Activated T-helper 1 cell treated with anti-CD3 and anti-CD28 coated beads, Interleukin-2, amount 50 U/mL, for 16 hours (primary cell): ENCODE measurements at places on chromosomes 3 and 15.

DNA sequence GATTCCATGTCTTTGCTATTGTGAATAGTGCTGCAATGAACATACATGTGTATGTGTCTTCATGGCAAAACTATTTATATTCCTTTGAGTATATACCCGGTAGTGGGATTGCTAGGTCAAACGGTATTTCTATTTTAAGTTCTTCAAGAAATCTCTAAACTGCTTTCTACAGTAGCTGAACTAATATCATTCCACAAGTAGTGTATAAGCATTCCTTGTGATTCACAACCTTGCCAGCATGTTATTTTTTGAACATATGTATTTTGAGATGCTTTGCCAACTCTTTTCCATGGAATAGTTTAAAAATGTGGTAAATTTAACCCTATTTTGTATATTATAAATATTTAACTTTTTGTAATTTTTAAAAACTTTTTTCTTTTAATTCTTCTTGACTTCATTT lies 592.7 kb upstream of the NAALADL2 start:
- no peak for DNase-seq

GRCh38 chr3:107987036-107987939 lies 103.5 kb downstream of the CD47 start:
- no peak for DNase-seq

DNA sequence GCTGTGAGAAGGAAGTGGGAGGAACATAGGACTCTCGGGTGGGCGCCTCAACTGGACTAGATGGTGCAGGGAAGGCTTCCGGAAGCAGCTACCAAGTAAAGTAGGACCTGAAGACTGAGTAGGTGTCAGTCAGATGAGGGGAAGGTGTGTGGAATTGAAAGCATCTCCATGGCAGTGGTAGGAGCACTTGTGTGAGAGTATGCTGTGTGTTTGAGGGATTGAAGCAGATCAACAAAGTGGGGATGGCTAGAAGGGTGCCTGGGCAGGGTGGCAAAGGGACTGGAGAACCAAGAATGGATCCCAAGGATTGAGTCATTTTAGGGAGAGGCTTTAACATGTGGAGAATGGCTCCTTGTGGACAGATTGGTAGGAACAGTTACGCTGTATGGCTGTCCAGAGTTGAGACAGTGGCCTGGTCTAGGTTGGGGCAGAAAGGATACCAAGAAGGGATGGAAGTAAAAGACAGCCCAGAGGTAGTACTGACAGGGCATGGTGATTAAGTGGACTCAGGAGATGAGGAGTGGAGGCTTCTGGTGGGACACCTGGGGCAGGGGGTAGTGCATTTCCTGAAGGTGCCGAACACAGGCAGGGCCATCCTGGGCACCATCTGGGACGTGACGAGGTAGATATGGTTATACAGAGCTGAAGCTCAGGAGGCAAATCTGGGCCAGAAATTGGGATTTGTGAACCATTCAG lies 1.5 kb downstream of the UQCC5 start:
- DNase-seq = no peak

DNA sequence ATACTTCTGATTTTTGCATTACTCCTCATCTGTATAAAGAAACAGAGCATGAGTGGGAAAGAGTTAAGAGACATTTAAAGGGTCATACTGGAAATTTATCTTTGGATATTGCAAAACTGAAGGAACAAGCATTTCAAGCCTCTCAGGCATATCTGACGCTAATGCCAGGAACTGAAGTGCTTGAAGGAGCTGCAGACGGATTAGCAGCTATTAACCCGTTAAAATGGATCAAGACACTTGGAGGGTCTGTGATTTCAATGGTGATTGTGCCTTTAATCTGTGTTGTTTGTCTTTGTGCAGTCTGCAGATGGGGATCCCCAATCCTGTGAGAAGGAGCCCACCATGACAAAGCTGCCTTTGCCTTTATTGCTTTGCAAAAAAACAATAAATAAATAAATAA lies 202.5 kb upstream of the UBE3A start:
- no peak for DNase-seq

GRCh38 chr3:52292247-52293065 lies 4.8 kb downstream of the GLYCTK start:
- DNase-seq = no peak

DNA sequence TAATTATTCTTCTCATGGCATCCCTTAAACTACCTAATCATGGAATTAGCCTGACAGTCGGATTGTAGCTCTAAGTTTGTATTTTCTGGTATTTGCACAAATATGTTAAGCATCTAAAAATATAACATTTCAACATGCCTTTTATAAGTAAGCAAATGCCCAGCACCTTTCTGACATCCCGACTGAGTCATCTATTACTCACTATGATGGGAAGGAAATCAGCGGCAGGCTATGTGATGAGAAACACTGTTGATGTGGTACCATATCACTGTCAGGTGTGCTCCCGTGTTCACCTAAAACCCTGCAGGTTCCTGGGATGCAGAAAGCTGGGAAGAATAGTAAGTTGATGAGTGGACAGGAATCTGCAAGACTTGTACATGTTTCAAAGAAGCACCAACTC lies 367.8 kb upstream of the IL12A start:
- DNase-seq = no peak

DNA sequence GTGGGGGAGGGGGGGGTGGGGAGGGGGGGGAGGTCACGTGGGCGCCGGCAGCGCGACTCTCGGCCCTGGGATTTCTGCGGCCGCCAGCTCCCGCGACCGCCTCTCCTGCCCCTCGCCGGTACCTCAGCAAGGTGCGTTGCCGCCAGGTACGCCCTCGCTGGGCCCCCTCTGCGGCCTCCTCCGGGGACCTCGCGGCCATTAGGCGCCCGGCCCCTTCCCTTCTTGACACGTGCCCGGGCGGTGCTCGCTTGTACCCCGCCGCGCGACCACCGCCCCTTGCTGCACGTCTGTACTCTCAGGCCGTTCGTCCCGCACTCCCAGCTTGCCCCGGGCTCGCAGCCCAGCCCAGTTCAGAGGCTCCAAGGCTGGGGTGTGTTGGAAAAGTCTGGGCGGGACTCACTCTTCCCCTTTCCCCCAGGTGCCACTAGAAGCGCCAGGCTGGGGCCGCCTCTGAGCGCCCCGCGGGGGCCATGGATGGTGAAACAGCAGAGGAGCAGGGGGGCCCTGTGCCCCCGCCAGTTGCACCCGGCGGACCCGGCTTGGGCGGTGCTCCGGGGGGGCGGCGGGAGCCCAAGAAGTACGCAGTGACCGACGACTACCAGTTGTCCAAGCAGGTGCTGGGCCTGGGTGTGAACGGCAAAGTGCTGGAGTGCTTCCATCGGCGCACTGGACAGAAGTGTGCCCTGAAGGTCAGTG lies at the start of gene MAPKAPK3:
TSS of gene MAPKAPK3 (plus strand) at position 56 of the 696 bp plus-strand sequence. CDS start at position 471, 415 bp downstream.
- DNase-seq = no peak

GRCh38 chr3:134002306-134002705 lies 27.4 kb downstream of the SLCO2A1 start:
- no peak for DNase-seq

GRCh38 chr3:45978006-45978761 lies 17.4 kb downstream of the FYCO1 start:
- DNase-seq = peak; percentile 43

- DNase-seq = no peak
Measured at GRCh38 chr15:39598186-39598850, 17.4 kb downstream of the THBS1 start.

GRCh38 chr3:18810306-18810661 lies 338.0 kb upstream of the KCNH8 start:
- no peak for DNase-seq

DNA sequence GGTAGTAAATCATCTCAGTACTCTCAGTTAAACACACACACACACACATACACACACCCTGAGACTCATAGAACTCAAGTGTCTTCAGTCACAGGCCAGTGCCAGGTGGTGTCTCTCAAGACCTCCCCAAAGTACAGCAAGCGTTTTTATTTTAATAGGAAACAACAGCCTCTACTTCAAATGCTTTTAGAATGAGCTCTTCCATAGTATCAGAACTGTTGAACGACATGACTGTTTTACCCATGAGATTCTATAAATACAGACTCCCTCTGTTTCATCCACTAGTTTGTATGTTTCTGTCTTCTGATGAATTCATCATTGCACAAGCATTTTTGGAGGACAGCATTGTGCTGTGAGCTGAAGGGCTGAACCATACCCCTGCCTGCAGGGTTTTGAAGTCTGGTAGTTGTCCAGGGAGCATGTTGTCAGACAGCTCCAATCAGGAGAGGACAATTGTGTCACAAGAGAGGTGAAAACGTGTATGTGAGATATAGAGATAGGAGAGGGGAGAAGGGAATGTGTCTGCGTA lies 201.0 kb upstream of the BCL6 start:
- DNase-seq = no peak

- no peak for DNase-seq
Measured at GRCh38 chr3:71262364-71263265, 320.9 kb downstream of the FOXP1 start.

- no peak for DNase-seq
Measured at GRCh38 chr15:23565395-23566070, at the start of gene MKRN3. Gene MKRN3, plus strand, starts transcription at chr15:23565674. Its CDS starts 109 bp downstream, at chr15:23565783.

GRCh38 chr3:10804183-10804648 lies 11.8 kb upstream of the SLC6A11 start:
- DNase-seq = no peak

GRCh38 chr15:28185148-28185895 lies 86.2 kb upstream of the OCA2 start:
- DNase-seq = no peak

DNA sequence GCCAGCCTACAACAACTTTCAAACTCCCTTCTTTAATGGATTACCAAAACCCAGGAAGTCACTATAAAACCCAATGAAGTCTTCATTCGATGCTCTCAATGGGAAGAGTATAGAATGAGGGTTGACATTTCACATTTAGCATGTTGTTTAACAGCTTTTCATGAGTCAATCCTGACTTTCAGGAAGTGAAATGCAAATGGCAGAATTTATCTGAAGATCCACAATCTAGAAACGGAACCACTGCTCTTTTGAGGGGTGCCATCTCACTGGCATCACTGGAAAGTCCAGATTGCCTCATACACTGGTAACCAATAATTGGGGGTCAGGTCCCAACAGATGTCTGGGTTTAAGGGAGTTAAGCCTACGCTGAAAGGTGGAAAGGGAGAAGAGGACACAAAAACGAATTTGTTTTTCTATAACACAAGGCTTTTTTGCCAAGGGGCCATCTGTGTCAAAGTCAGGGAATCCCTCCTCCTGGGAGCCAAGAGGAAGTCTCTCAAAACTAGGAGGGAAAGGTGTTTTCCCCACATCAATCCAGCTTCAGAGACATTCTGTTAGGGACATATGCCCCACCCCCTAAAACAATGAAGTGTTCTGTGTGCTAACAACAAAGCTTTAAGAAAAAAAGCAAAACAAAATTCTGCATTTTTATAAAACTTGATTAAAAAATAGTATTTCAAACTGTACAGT lies 12.0 kb upstream of the ATP1B3 start:
- no peak for DNase-seq

DNA sequence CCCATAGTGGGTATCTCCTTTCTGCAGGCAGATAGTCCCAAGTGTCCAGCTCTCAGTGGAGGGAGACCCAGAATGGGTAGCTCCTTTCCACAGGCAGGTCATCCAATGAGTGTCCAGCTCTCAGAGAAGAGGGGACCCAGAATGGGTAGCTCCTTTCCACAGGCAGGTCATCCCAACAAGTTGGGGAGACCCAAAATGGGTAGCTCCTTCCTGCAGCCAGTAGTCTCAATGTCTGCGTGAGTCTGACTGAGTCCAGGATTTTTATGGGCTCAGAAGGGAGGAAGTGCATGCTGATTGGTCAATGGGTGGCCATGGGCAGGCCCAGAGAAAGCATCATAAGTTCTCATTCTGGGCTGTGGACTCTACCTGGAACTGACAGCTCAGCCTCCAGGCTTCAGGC lies 150.7 kb upstream of the P2RY1 start:
- DNase-seq = no peak

- DNase-seq = no peak
Measured at GRCh38 chr3:89360156-89360555, 252.7 kb downstream of the EPHA3 start.

DNA sequence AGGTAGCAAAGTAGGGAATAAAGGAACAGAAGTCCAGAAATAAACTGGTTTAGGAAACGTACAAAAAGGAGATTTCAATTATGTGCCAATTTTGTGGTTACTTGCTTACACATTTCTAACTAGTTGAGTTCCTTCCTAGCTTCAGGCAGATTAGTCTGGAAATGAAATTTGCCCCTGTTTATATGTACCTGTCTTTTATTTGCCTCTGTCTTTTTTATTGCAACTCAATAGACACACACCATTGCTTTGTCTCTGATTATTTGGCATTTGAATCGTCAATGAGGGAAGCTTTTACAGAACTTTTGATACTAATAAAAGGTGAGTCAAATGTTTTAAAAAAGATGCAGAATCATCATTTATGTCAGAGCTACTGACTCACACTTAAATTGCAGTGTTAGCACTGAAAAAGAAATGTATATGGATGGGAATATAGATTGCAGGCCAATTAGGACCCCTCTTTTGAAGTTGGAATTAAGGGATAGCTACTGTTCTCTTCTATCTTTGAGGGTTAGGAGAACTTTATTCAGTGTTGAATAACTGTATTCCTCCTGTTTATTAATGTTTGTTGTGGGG lies 60.5 kb downstream of the TRAK1 start:
- no peak for DNase-seq

DNA sequence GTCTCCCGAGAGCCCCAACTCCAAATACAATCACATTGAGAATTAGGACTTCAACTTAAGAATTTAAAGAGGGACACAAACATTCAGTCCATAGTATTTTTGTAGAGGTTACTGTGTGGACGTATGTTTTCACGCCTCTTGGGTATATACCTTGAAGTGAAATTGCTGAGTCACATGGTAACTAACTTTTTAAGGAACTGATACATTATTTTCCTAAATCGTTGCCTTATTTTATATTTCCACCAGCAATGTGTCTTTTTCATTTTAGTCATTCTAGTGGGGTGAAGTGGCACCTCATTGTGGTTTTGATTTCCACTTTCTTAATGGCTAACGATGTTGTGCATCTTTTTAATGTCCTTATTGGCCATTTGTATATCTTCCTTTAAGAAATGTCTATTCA lies 11.8 kb downstream of the PARP15 start:
- DNase-seq = no peak

DNA sequence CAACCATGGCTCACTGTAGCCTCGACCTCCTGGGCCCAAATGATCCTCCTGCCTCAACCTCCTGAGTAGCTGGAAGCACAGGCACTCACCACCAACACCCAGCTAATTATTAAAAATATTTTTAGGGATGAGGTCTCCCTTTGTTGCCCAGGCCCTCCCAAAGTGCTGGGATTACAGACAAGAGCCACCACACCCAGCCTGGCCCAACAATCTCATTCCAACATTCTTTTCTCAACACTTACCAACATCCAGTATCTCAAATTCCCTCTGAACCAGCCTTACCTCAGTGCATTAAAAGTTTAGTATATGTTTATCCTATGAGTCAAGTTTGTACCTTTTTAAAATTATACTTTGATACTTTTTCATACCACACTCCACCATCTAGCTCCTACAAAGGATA lies 25.0 kb downstream of the ANXA2 start:
- no peak for DNase-seq
